ENCODE measurements at places on chromosomes 16 and 17.

GRCh38 chr16:84302111-84302954 is 7.7 kb downstream of the WFDC1 start:
- DNase-seq = no peak

- no peak for DNase-seq
Observed at GRCh38 chr16:89067677-89068443, 25.8 kb upstream of the ACSF3 start.

- DNase-seq = peak; percentile 41
Observed at GRCh38 chr17:80260069-80260535, 550 bp upstream of the RNF213 start.

DNA sequence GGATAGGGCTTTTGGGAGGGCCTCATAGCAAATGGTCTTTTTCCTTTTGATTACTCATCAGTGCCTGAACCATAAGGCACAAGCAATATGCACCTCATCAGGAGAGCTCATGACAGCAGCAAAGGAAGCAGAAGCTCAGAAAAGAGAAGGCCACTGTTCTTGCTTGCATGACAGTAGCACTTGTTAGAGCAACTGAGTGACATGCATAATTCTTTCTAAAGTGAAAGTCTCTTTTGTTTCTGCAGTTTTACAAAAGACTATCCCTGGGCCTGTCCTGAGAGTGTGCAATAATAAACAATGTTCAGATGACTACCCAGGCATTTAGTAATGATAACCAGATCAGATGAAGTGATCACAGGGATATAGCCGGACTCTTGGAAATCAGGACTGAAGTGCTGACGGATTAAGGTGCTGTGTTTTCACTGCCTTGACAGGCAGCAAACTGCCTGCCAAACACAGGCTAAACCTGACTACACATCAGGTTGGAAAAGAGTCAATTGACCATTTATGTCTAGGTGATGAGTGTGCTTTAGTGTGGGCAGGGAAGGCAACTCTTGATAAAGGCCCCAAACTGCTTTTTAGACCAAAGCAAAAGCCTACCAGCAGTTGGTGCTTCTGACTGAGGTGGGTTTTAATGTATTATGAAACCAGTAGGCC is 1860.3 kb downstream of the TP53TG3F start:
- DNase-seq = no peak

DNA sequence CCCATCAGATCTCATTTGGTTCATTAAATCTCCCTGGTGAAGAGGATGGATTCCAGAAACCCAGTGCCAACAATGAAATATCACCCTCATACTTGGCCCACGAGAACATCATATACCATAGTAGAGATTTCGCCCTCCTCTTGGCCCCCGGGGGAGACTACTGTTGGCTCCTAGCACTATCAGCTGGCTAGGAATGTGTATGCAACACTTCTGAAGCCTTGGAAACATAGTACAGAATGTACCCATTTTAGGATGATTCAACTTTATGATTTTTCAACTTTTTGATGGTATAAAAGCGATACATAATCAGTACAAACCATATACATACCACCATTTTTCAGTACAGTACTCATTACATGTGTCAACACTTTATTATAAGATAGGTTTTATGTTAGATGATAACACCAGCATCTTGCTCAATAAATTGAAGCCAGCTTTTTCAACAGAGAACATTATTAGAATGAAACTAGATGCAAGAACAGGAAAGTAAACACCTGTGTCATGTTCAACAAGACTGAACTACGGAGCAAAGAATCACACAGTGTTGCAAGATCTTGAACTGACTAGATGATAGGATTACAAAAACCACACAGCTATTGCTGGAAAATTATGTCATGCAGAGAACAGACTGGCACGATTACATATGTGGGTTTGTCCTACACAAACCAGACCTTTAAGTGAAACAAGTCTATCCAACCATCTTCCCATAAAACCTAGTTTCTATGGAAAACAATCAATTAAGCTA is 17.2 kb downstream of the RSL1D1 start:
- DNase-seq = no peak

DNA sequence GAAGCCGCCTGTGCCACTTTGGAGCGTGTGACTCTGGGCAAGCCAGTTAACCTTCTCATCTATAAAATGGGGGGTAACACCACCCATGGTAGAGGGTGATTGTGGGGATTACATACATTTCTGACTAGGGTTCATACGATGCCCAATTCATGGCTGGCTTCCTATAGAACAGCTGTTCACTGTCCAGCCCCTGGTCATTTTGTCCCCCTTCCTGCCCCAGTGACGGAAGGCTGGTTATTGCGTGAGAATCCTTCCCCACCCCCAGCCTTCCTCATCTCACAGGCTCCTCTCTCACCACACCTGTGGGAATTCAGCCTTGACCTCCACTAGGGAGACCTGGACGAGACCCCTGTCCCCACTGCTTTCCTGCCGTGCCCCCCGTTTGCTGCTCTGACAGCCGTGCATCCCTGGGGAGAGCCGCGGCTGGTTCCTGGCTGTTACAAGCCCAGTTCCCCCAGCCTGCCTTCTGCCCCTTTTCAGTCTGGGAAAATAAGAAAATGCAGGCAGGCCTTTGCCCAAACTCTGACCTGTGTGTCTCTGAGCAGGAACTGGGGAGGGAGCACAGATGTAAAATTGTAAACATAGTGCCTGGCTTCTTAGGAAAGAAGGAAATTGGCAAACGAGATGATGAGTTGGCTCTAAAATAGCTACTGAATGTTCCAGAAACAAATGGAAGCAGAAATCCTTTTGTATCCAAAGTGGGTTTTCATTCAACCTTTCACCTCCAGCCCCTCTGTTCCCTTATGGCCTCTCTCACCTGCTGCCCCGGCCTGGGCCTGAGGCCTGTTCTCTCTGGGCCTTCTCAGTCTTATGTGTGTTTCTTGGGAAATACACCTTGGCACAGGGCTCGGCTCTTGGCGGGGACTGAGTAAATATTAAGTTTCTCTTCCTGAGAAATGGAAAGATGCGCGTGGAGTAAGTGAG is 67.3 kb downstream of the OR1D5 start:
- DNase-seq = no peak

- DNase-seq = no peak
Observed at GRCh38 chr16:9508328-9508936, 417.0 kb downstream of the HAPSTR1 start.

GRCh38 chr16:3718019-3718391 is 681 bp upstream of the TRAP1 start:
- no peak for DNase-seq

DNA sequence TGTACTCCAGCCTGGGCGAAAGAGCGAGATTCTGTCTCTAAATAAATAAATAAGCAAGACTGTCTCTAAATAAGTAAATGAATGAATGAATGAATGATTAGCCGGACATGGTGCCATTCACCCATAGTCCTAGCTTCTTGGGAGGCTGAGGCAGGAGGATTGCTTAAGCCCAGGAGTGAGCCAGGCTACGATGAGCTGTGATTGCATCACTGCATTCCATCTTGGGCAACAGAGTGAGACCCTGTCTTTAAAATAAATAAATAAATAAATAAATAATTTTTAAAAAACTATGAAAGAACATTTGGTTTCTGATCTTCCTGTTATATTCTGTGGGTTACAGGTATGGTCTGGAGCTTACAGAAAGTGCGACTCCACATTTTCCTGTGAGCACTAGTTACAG is 65.0 kb downstream of the C17orf58 start:
- no peak for DNase-seq

DNA sequence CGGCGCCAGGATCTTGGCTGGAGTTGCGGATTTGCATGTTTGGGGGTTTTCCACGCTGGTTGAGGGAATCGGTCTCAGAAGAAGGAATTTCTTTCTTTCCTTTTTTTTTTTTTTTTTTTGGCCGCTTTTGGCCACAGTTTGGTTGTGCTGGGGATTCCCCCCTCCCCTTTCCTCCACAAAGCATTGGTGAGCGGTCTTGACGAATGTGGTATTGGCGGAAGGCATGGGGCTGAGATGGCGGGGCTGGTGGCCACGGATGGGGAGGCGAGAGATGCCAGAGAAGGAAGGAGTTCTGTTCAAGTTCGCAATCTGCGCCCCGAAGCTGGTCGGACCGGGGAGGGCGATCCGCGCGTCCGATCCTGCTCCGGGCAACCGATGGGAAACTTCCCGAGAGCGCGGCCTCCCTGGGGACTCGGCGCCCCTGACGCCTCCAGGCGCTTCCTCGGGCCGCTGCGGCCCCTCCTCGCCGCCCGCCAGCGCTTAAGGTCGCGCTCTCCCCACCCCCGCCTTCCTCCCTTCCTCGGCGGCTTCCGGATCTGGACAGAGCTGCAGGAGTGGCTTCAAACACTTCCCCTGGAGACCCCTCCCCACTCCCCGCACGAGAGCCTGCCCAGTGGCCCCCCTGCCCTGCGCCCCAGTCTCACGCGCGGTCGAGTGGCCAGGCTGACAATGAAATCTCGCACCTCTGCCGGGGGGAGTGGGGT is 43.2 kb downstream of the RAI1 start:
- no peak for DNase-seq

DNA sequence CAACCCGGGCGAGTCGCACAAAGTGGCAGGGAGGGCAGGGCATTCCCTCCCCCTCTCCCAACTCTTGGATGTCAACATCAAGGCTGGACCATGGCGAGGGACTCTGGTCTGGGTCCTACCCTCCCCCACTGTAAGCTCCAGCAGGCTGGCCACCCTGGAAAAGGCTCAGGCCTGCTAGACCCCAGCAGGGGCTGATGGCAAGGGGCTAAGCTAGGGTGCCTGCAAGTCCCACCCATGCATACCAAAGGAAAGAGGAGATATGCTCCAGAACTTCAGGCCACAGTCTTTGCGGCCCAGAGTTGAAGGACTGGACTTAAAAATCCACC is 19.9 kb downstream of the ST3GAL2 start:
- no peak for DNase-seq

Data from activated T-helper 1 cell treated with anti-CD3 and anti-CD28 coated beads, Interleukin-2, amount 50 U/mL, for 16 hours (primary cell).